ENCODE measurements at places on chromosomes 4 and X.
A peak's percentile ranks its signal among the peaks of the same experiment; 100 is the strongest.

DNA sequence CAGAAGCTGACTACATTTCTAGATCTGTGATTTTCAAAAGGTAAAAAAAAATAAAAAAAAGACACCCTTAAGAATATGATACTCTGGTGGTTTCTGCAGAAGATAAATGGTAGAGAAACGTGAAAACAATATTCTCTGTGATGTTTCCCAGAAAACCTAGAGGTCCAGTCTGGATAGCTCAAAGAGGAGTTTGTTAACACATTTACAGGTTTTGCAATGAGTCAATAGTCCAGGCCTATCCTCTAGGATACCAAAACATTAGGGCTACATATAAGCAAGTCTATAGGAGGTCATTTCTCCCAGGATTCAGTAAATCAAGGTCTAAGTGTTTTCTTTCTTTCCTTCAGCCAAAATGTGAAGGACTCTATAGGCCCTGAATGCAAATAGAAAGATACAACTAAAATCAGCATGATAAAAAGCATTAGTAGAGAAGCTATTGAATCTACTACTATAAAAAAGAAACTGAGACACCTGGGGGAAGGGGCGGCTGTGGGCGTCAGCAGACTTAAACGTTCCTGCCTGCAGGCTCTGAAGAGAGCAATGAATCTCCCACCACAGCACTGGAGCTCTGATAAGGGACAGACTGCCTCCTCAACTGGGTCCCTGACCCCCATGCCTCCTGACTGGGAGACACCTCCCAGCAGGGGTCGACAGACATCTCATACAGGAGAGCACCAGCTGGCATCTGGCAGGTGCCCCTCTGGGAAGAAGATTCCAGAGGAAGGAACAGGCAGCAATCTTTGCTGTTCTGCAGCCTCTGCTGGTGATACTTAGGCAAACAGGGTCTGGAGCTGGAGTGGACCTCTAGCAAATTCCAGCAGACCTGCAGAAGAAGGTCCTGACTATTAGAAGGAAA is 33.7 kb upstream of the SPP1 start:
- DNase-seq = no peak

DNA sequence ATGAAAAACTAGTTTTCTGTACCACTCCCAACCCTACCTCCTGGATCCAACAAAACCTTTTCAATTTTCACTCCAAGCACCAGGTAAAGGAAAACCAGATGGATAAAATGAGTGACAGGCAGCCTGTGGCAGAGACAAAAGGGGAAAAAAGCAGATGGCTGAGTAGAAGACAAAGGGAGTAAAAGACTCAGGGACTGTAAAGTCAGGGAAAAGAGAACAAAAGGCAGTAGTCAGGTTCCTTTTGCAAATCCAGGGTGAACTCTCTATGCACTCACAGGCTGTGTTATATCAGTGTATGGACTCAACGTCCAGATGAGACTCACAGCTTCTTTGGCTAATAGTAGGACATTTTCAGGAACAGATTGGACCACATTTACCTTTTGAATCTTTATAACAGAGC is 54.2 kb downstream of the QRFPR start:
- no peak for DNase-seq

GRCh38 chr4:140604544-140604943 is 35.8 kb upstream of the UCP1 start:
- DNase-seq = no peak

DNA sequence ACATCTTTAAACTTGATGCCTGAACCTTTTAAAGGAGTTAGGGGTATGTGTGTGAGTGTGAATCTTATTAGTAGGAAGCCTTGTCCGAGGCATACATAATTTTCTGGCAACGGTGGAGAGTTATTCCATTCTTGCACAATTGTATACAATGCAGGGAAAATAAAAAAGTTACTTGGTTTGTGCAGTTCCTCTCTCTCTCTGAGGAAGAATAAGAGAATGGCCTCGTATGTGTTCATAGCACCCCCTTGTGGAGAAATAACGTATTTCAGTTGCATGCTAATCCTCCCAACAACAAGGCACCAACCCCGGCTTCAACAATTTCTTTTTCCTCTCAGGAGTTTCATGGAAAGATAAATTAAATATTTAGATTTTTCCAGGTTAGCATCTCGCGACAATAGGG is 33.7 kb upstream of the FGF13 start:
- DNase-seq = peak; percentile 53

GRCh38 chr4:64781737-64782326 is 372.6 kb upstream of the TECRL start:
- peak; percentile 36 for DNase-seq

DNA sequence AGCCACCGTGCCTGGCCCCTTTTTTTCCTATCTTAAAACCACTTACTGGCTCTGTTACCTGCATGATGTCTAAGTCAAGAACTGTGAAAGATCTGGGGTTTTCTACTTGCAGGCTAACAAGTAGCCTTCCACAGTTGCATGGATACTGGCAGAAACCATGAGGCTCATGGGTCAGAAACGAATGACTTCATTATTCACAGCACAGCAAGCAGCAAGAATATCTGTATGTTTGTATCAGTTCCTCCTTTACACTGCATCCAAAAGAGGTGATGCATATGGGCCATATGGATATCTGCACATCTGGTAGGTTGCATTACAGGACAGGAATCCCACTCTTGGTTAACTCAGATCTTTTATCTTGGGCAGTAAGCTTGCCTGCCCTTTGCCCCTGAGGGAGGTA is 154.9 kb upstream of the NUDT6 start:
- no peak for DNase-seq

- no peak for DNase-seq
These were observed 807.2 kb downstream of the GLUD2 start for GRCh38 chrX:121854614-121854911.

- DNase-seq = no peak
These were observed 137.6 kb downstream of the EGF start for GRCh38 chr4:110049951-110050925.

GRCh38 chrX:77088233-77088632 is 359.0 kb upstream of the FGF16 start:
- no peak for DNase-seq

- DNase-seq = no peak
These were observed 287.0 kb upstream of the GALNT7 start for GRCh38 chr4:172881645-172882044.

GRCh38 chrX:103794119-103794518 is 17.5 kb downstream of the PLP1 start:
- DNase-seq = no peak

DNA sequence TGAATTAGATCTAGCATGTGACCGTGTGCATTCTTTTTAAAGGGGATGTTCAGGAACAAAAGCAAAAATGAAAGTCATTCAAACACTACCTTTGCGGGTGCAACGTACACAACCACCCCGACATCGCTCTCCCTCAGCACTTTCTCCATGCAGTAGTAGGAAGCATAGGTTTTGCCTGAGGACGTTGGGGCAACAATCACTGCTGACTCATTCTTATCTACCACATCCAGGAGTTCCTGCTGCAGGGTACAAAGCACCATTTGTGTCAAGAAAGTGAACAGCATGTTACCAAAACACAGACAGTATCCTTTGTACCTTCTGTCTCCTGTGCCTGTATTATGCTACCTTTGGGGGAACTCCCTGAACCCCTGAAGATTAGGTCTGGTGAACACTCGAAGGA is 58.6 kb downstream of the DDX60L start:
- no peak for DNase-seq

- DNase-seq = no peak
These were observed 140.1 kb upstream of the MED14 start for GRCh38 chrX:40875476-40875875.

GRCh38 chr4:154731756-154732155 is 12.0 kb upstream of the LRAT start:
- no peak for DNase-seq

GRCh38 chr4:116391020-116391419 is 694.4 kb downstream of the TRAM1L1 start:
- no peak for DNase-seq

DNA sequence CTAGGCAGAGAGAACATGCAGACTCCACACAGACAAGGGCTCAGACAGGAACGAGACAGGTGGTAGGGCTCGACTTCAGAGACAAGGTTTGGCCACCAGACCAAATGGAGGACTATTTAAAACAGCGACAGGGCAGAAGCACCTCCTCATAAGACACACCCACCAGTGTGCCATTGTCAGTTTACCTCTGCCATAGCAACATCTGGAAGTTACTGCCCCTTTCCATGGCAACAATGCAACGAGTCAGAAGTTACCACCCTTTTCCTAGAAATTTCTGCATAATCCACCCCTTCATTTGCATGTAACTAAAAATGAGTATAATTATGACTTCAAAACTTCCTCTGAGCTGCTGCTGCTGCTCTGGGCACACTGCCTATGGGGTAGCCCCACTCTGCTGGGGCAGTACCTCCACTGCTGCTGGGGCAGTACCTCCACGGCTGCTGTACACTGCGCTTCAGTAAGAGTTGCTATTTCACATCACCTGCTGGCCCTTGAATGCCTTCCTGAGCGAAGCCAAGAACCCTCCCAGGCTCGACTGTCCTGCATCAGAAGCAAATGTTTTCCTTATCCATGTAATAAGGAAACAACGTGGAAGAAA is 2222.3 kb upstream of the AGA start:
- no peak for DNase-seq

DNA sequence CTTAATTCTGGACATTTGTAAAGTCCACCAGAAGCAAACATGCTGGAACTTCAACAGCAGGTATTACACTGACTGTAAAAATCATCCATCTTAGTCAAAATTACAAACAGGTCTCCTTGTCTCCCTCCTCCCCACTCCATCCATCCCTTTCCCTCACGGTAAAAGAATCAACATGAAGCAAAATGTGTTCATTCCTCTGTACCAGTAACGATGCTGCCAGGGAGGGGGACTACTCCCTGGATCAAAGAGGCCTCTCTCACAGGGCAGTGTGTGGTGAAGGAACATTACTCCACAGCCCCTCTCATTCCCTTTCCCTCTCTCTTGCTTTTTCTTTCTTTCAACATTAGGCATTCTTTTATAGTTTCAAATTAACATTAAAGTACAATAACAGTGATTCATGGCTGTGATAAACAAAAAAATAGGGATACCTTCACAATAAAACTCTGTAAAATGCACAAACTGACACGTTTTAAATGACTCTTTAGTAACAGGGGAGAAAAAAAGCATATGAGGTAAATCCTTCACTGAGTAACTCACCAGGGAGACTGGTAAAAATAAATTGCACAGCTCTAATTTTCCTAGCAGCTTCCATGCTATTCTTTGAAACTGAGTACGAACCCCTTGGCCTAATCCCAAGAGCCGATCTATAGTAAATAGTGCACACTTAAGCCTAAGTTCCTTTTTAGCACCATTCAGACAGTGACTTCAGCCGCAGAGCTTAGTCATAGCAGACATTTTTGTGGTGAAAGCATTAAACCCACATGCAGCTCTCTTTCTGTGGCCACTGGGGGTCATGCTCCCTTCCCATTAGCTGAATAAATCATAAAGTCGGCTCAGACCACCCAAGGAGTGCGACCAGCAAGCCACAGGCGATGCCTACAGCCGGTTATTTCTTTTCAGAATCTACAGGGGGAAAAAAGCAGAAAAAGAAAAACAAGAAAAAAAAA is 215.6 kb upstream of the GYPA start:
- peak; percentile 62 for DNase-seq

GRCh38 chr4:78529569-78530209 is 21.9 kb upstream of the ANXA3 start:
- no peak for DNase-seq

GRCh38 chr4:76622717-76623116 is 187.7 kb downstream of the SHROOM3 start:
- no peak for DNase-seq

GRCh38 chr4:1152290-1152689 is 20.1 kb downstream of the SPON2 start:
- DNase-seq = no peak

- DNase-seq = no peak
These were observed 5.2 kb upstream of the JAKMIP1 start for GRCh38 chr4:6205567-6205931.

DNA sequence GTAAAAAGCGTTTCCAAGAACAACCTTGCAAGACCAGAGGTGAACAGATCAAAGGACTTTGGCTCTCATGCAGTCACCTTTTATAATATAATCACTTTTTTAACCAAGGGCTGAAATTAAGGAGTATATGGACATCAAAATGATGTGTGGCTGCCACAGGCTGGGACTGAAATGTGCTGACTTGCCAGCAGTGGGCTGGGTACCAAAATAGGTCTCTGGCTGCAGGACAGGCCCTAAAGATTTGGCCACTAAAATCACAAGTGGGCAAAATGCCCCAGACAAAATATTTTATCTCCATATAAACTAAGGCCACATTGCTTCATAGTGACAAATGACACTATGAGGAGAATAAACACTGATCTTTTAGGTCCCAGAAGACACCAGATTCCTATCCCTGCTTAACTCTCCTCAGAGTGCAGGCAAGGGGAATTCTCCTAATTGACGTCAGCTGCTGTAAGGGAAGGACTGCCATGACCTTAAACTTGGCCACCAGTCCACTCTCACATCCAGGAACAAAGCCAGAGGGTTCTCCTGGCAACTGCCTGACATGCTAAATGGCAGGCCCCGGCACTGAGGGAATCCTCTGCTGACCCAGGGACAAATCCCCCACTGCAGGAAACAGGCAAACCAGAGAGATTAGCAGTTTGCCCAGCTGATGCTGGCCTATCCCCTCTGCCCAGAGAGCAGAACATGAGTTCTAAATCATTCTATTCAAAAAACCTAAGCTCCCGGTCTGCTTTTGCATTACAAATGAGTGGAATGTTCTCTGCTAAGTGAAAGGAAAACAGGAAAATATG is 155.8 kb downstream of the PPP3CA start:
- no peak for DNase-seq

DNA sequence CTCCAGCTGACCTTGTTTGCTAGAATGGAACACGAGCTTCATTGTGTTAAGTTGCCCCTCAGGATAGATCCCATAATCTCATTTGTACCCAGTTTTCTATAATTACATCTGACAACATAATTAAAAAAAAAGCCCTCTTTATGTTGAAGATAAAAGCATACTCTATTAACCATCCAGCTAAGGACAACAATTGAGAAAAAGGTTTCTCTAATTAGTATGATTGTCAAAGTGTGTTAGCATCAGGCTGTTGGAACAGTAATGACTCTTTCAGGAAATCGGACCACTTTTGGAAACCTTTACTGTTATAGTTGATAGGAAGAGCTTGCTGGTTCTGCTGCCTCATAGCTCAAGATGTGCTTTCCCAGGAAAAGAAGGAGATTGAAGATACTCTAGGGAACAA is 172.6 kb downstream of the FHIP1A start:
- DNase-seq = no peak

GRCh38 chr4:184550476-184550875 is 76.1 kb upstream of the IRF2 start:
- no peak for DNase-seq

- no peak for DNase-seq
These were observed 206.5 kb downstream of the ENOX2 start for GRCh38 chrX:130696542-130696941.

DNA sequence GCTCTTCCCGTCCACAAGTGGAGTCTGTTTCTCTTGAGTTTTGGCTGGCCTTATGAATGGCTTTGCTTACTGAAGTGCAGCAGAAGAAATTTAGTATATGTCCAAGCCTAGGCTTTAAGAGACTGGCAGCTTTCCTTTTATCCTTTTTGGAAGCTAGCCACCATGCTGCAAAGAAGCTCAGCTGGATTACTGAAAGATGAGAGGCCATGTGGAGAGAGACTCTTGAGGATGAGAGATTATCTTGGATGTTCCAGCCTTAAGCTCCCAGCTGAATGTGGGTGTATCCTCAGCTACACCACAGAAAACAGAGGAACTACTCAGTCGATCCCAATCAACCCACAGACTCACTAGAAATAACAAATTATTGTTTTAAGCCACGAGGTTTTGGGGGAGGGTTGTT is 12.5 kb downstream of the CCNG2 start:
- no peak for DNase-seq

Measured in left kidney (tissue), 8 donors.